GM20000 (cell line): ENCODE measurements at places on chromosomes 1 and 21.

- peak; percentile 47 for DNase-seq
These were observed 6.3 kb upstream of the KYAT3 start for GRCh38 chr1:88998716-88999115.

- no peak for DNase-seq
These were observed 1702.9 kb upstream of the B3GALT2 start for GRCh38 chr1:194889310-194889709.

GRCh38 chr1:186033847-186034271 is 299.7 kb downstream of the HMCN1 start:
- no peak for DNase-seq

GRCh38 chr1:75125161-75125726 is 8.9 kb upstream of the LHX8 start:
- no peak for DNase-seq

GRCh38 chr1:200258447-200259375 is 151.1 kb downstream of the ZNF281 start:
- peak; percentile 37 for DNase-seq

DNA sequence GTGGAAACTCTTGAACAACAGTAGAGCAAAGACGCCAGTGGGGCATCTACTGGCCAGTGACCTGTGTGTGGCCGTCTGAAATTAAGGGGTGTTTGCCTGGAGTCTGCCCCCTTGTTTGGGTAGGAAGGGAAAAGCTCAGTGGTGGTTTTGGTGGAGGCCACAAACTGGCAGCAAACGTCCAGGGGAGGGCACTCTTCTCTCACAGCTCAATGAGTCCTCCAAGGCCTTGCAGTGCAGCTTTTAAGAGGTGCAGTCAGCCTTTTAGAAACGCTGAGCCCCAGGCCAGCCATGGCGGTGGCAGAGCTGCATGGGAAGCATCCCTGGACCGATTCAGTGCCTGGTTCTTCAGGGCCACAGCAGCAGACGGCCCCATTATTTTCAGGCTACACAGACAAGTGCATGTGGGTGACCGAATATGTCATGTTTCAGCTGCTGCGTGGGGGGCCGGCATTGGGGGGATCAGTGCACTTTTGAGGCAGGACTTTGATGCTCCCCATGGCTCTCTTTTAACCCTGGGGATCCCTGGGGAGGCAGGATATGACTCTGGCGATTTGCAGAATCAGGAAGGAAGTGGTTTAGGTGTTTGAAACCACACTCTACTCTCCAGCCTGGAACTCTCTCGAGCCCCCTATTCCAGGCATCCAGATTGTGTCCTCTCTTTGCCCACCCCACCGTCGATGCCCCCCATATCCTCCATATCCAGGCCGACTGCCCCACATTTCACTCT is 414.0 kb downstream of the PRDM2 start:
- DNase-seq, result peak; percentile 29

GRCh38 chr1:95384567-95384966 is 150.6 kb downstream of the RWDD3 start:
- peak; percentile 19 for DNase-seq

DNA sequence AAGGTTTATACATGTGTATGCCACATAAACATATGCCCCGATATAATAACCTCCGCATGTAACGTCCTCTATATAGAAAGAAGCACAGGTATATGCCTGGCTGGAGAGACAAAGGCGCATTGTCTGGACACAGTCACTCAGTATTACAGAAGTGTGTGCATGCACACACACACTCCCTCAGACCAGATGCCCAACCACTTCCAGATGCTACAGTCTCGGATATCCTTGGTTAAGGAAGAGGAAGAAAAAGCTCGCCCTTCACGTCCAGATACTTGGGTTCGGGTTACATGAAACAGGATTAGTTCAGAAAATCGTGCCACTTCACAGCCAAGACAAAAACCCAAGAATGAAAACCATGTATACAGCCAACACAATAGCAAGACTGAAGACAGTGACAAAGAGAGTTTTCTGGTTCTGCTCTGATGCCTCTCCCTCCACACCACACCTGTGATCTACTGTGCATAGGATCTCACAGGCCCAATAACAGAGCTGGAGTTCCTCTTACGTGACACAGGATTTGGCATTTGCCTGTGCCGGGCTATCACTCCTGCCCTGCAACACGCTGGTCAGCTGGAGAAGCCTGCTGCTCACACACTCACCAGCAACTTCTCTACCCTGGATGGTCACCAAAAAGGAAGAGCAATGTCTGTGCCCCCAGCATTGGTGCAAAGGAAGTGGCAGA is 75.0 kb downstream of the SSBP3 start:
- DNase-seq, result no peak

GRCh38 chr1:8560035-8560434 is 242.1 kb downstream of the SLC45A1 start:
- DNase-seq, result no peak

DNA sequence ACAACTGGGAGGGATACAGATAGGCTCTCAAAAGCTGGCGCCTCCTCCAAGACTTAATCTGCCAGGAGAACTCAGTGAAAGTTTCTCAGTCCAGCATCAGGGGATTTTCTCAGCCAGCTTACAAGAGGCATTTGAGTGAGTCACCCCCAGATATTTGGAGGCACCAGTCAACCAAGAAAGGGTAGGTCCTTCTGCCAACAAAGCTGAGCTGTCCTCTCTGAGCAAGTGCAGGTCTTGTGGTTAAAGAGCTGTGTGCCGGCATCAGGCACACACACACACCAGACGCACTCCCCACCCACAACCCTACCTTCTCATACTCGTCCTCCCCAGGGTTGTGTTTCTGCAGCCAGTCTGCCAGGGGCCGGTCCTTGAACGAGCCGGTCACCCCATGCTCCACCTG is 27.0 kb upstream of the PPP1R15B start:
- no peak for DNase-seq

- no peak for DNase-seq
These were observed 17.4 kb downstream of the KANK4 start for GRCh38 chr1:62301726-62302390.

DNA sequence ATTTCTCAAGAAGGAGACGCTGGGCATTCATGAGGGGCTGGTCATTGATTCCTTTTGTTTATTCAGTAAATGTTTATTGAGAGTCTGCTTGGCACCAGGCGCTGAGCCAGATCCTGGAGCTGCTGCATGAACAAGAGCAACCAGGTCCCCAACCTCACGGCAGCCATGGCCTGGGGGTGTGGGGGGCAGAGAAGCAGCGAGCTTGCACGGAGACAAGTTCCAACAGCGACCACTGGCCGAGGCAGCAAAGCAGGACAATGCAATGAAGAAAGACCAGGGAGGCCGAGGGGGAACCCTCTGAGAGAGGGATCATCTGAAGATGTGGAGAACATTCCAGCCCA is 7.5 kb downstream of the KCNAB2 start:
- DNase-seq, result no peak

GRCh38 chr1:58422436-58422835 is 124.1 kb downstream of the OMA1 start:
- no peak for DNase-seq

DNA sequence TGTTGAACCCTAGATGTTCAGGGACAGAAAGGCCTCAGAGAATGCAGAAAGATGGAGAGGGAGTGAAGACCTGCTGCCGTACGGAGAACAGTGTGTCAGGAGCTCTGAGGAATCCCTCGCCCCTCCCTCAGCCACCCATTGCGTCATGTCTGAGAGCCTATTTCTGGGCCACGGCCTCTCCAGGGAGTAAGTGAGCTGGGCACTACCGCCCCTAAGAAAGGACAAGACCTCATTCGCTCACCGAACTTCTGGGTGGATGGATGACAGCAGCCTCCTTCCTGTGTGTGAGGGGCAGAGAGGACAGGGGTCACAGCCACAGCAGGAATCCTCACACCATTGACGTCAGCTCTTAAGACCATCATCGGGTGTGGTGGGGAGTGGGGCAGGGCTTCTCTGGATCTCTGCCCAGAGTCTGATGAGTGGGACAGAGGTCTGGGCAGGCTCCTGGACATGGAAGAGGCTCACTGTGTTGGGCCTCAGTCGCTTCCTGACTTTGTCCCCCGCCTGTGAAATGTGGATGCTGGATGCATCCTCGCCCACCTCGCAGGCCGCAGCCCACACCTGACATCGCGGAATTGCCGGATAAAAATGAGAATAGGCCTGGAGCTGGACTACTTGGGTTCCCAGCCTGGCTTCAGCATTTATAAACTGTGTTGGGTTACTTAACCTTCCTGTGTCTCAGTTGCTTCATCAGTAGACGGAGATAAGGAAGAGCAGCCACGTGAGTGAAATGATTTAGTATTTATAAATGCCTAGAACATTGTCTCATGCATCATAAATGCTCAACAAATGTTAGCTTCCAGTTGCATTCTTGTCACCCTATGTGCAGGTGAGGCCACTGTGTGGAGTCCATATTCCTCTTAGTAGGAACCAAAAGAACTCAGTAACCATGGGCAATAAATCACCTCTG is 238.6 kb downstream of the TRABD2B start:
- no peak for DNase-seq

DNA sequence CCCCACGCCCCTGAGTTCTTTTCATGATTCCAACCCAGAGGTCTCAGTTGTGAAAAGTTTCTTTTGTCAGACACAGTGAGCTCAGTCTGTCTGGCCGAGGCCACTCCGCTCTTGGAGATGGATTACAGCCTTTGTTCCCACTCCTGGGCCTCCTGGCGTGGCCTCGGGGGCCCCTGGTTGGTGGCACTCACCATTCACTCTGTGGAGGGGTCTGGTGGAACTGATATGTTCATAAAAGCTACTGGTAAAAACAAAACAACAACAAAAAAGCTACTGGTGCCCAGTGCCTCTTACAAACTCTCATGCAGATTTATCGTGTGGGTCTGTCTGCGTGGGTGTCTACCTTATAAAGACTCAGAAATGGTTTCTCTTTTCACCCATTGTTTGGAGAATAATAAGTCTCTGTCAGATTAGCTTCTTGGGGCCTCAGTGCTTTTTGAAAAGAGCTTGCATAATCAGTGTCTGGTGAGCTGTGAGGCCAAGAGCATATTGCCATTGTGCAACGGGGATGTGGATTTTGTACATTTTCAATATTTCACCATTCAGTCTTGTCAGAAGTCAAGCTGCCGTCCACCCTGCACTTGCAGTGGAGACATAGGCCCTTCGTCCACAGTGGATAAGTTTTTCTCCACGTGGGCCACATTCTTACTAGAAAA is 86.7 kb downstream of the GALNT2 start:
- no peak for DNase-seq

- no peak for DNase-seq
These were observed 550.0 kb downstream of the KIF26B start for GRCh38 chr1:245704765-245705164.

GRCh38 chr1:58670181-58670580 is 29.7 kb downstream of the MYSM1 start:
- DNase-seq, result no peak

- no peak for DNase-seq
These were observed 245.8 kb downstream of the SPATA17 start for GRCh38 chr1:217876896-217877295.

DNA sequence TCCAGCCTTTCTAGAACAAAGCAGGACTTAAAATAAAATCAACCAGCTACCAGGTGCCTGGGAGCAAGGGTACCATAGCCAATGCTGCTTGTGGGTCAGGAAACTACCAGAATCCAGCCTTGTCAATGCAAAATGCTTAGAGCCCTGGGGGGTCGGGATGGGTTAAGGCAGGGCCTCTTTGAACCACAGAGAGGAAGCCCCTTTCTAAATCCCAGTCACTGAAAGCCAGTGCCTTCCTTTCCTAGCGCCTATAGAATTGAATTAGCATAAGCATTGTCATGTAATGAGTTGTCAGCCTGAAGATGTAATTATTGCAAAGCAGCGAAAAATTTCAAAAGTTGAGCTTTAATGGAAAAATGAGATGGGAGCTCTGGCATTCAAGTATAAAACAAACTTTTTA is 176.6 kb upstream of the DAB1 start:
- no peak for DNase-seq

DNA sequence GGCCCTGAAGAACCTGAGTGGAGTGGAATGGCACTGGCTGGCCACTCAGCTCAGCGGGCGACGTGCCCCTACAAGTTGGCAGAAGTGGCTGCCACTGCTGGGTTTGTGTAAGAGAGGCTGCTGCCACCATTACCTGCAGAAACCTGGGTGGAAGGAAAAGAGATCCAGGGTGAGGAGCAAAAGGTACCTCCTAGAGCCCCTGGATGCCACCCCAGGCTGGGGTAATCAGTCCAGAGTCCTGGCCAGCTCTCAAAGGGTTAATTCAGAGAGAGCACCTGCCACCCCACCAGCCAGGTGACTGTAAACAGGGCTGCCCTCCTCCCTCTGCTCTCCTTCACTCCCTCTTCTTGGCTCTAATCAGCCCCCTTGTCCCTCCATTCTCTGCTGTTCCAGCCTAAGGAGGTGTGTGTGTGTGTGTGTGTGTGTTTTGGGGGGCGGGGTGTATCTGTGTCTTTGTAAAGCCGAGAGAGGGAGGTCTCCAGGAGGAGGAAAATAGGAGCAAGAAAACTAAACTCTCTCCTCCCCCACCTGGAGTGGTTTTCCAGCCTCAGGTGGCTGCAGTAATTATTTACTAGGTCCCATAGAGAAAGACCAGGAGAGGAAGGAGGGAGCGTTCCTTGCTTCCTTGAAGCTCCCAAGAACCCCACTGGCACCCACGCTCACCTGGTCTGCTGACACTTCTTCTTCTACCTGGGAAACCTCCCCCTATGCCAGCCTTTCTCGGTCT is 12.6 kb downstream of the TRIM46 start:
- no peak for DNase-seq

GRCh38 chr1:99811747-99812146 is 38.4 kb upstream of the AGL start:
- DNase-seq, result no peak

- no peak for DNase-seq
These were observed 128.8 kb downstream of the KCNJ6 start for GRCh38 chr21:37787456-37787855.

GRCh38 chr1:182889997-182890396 is 50.9 kb downstream of the DHX9 start:
- DNase-seq, result peak; percentile 7

GRCh38 chr1:91828583-91829281 is 57.2 kb downstream of the TGFBR3 start:
- no peak for DNase-seq

DNA sequence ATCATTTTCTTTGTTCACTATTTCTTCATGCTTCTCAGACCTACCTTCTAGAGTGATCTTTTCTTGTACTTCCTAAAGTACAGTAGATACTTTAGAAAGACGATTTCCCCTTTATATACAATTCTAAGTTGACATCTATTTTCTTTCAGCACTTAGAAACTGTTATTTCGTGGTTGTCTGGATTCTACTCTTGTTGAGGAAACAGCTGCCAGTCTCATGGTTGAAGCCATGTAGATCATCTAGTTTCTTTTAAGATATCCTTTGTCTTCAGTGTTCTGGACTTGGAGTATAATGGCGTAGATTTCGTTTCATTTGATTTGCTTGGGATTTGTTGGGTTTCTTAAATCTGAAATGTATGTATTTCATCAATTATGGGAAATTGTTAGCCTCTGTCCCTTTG is 67.6 kb downstream of the PKN2 start:
- no peak for DNase-seq

- no peak for DNase-seq
These were observed 57.7 kb downstream of the SPATA6 start for GRCh38 chr1:48414264-48414663.

GRCh38 chr1:34865981-34866761 is 6.6 kb upstream of the SMIM12 start:
- DNase-seq, result peak; percentile 93
